Placental pericyte (primary cell): ENCODE measurements at places on chromosomes 3 and 15. TPM values are rescaled to one million over a fixed set of nuclear protein-coding genes. Genes with fewer than 3 reads are reported as not detected.

The FGD5 gene
- total RNA-seq = 0.14 and 0.22 TPM in 2 replicates

The EFCAB12 gene
- under 0.01 and 0.22 TPM in 2 replicates for total RNA-seq

The TMC3 gene
- total RNA-seq = not detected in 2 replicates

The GOLGA8T gene
- not detected in 2 replicates for total RNA-seq

The MUC20 gene
- total RNA-seq = 0.88 TPM in 1 of 2 replicates, not detected in the other

The PDZRN3 gene
- 15.3 and 67.4 TPM in 2 replicates for total RNA-seq

The TEX264 gene
- total RNA-seq = 42.1 and 51.4 TPM in 2 replicates

The PLSCR5 gene
- total RNA-seq = not detected in 2 replicates

The CEMIP gene
- 42.1 and 259 TPM in 2 replicates for total RNA-seq

The ARF4 gene
- 374 and 428 TPM in 2 replicates for total RNA-seq

The ARPP21 gene
- total RNA-seq = 0.14 TPM in 1 of 2 replicates, not detected in the other

The GP9 gene
- total RNA-seq = not detected in 2 replicates

The EPHB1 gene
- 0.88 and 1.0 TPM in 2 replicates for total RNA-seq

The A4GNT gene
- not detected in 2 replicates for total RNA-seq

The NME9 gene
- total RNA-seq = not detected in 2 replicates

The MYRIP gene
- total RNA-seq = not detected in 2 replicates

The SNAPC5 gene
- 13.5 and 20.6 TPM in 2 replicates for total RNA-seq

The APPL1 gene
- 18.8 and 55.5 TPM in 2 replicates for total RNA-seq
